ENCODE measurements at places on chromosomes 12 and 14. TPM values are rescaled to one million over a fixed set of nuclear protein-coding genes. Genes with fewer than 3 reads are reported as not detected.

PLCZ1 gene
- not detected for total RNA-seq

NELL2 gene
- total RNA-seq: 22.2 TPM

PLEK2 gene
- 51.0 TPM for total RNA-seq

TMPO gene
- 55.4 TPM for total RNA-seq

RARG gene
- 21.2 TPM for total RNA-seq

LEMD3 gene
- total RNA-seq: 45.6 TPM

PYGL gene
- total RNA-seq: 24.8 TPM

OR4K15 gene
- not detected for total RNA-seq

KERA gene
- total RNA-seq: not detected

ABCD2 gene
- total RNA-seq: 0.68 TPM

C12orf54 gene
- total RNA-seq: not detected

RACGAP1 gene
- 7.2 TPM for total RNA-seq

FAM186B gene
- total RNA-seq: 2.1 TPM

NANOG gene
- 0.44 TPM for total RNA-seq

TAS2R43 gene
- 26.2 TPM for total RNA-seq

HELB gene
- 5.1 TPM for total RNA-seq

KRT78 gene
- total RNA-seq: not detected

MGST1 gene
- 567 TPM for total RNA-seq

LRP1-AS gene
- total RNA-seq: not detected

CD4 gene
- total RNA-seq: 3.5 TPM

ANO2 gene
- total RNA-seq: 3.3 TPM

MANSC4 gene
- total RNA-seq: not detected

CCDC198 gene
- not detected for total RNA-seq

TAS2R31 gene
- total RNA-seq: 4.9 TPM

AVPR1A gene
- 34.2 TPM for total RNA-seq

COX8C gene
- total RNA-seq: not detected

IL31 gene
- not detected for total RNA-seq

MGAT2 gene
- 23.8 TPM for total RNA-seq

RFLNA gene
- total RNA-seq: not detected

AICDA gene
- total RNA-seq: not detected

LRTM2 gene
- not detected for total RNA-seq

LDHB gene
- total RNA-seq: 422 TPM

YBX3 gene
- 123 TPM for total RNA-seq

ULK1 gene
- 21.8 TPM for total RNA-seq

GLRX5 gene
- 33.9 TPM for total RNA-seq

KRT80 gene
- total RNA-seq: not detected

TOMM20L gene
- total RNA-seq: not detected

SRSF5 gene
- total RNA-seq: 326 TPM

TAS2R46 gene
- 4.4 TPM for total RNA-seq

All from thyroid gland (tissue), 4 donors.